ENCODE measurements at places on chromosomes 4 and X. TPM values are rescaled to one million over a fixed set of nuclear protein-coding genes. Genes with fewer than 3 reads are reported as not detected.
A peak's percentile ranks its signal among the peaks of the same experiment; 100 is the strongest.

- no peak for DNase-seq
Measured at GRCh38 chrX:150913511-150913910, 15.0 kb upstream of the CD99L2 start.

DNA sequence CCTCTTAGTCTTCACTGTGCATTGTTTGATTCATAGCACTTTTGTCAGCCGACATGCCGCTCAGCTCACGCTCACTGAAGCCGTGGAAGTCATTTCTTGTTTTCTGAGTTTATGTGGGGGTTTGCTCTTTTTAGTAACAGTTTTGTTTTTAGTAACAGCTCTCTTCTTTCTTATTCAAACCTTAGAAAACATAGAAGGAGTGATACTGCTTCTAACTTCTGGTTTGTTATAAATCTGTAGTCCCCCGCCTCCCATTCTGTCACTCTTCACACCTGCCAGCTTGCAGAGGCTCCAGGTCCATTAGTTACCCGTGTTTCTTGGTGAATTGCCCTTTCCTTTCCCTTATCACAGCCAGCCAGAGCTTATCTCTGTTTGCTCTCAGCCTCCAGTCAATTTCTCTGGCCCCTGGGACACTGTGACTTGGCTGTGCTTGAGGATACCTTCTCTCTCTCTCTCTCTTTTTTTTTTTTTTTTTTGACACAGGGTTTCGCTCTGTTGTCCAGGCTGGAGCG, 50.5 kb downstream of the GRK4 start:
- DNase-seq, result no peak

GRCh38 chr4:155946486-155946885, 7.2 kb downstream of the CTSO start:
- no peak for DNase-seq

DNA sequence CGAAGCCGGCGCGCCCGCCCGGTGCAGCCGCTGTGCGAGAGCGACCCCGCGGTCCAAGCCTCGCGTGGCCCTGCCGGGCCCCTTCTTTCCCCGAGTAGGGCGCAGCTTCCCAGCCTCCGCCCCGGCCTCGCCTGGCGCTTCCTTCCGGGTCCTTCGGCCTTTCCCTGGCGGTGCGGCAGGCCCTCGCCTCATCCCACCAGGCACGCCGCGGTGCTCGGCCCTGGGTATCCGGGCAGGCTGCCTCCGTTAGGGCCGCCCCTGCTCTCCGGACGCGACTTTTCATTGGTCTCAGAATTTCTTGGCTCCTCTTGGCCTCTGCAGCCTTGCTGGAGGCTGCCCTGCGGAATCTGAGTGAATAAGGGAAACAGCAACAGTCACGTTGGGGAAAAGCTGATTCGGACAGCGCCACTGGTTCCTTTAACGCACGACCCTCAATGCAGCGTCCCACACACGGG, 429 bp downstream of the UVSSA start:
- DNase-seq, result peak; percentile 63

The NUP62CL gene
- total RNA-seq, result 18.0 TPM

The TMEM47 gene
- 99.6 TPM for total RNA-seq

The TRIM61 gene
- total RNA-seq, result 0.45 TPM

DNA sequence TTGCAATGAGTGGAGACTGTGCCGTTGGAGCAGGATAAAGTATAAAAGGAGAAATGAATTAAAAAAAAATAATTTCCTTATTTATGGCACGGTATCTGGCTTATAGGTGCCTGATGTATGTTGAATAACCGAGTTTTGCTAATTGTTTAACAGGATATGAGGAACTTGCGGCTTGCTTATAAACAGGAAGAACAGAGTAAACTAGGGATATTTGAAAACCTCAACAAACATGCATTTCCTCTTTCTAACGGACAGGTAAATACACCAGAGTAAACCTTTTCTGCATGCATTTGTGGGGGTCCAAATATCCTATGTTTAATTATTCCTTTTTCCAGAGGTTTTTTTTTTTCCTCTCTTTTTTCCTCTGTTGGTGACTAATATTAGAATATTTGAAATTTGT, 36.8 kb downstream of the MTMR1 start:
- no peak for DNase-seq

DNA sequence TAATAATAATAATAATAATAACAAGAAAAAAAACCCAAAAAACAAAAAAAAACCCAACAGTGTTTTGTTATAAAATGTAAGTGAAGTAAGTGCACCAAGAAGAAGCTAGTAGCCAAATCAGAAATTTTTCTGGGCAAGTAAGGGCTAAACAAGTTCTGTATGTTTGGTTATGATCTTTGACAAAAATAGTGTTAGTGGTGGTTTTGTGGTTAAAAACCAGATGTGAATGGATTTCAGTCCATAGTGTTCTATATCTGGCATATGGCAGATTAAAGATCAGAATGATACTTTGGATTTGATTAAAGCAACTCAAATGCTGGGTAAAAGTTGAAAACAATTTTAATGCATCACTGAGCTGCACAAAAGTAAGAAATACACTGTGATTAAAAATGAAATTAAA, 116.5 kb upstream of the NDST4 start:
- no peak for DNase-seq

GRCh38 chr4:116499-116898, 7.8 kb upstream of the ZNF718 start:
- no peak for DNase-seq

The KLKB1 gene
- total RNA-seq, result 2.9 TPM

GRCh38 chrX:45518552-45518951, 317.9 kb upstream of the DIPK2B start:
- DNase-seq, result no peak

- DNase-seq, result no peak
Measured at GRCh38 chr4:101199507-101200285, 147.6 kb downstream of the PPP3CA start.

- DNase-seq, result no peak
Measured at GRCh38 chrX:122868631-122869030, 315.4 kb upstream of the GRIA3 start.

DNA sequence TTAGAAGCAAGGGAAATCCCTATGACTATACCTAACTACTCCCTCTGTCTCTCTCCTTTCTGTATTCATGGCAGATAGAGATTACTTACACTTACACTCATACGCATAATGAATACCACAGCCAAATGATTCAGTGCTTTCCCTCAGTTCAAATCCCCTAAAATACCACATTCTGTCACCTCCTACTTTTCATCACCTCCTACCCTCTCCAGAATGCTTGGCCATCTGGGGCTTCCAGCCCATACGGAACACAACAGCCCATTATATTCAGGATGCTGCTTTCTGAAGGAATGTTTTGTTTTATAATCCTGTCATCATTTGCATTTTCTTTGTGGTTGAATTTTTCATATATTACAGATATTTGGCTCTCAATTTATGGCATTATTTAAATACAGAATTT, 361.6 kb downstream of the GRIA2 start:
- DNase-seq, result no peak

The SMIM10 gene
- total RNA-seq, result 1.8 TPM

DNA sequence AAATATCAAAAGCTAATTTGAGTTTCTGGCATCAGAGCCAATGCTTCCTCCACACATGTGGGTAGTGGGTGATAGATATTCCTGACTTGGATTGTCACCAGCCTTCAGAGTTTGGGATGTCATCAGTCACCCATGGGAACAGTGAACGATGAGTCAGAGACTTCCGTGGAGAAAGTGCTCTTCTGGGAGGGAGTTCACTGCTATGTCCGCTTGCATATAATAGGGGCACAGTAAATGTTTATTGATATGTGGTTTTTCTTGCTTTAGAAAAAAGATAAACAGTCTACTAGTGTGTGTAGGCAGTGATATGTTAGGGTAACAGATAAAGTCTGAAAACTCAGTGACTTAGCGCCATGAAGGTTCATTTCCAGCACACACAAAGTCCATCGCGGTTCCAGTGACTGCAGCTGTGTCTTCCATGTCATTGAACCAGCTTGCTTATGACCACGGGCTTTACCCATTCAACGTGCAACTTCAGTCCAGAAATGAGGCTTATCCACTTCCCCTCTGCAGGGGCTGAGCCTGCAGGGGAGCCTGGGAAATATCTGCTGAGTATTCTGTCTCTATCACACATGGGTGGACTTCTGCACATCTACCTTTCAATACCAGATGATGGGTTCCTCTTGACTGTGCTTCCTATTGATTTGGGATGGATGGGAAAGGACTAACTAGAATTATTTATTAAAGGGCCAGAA, 87.7 kb upstream of the WWC2 start:
- DNase-seq, result no peak

DNA sequence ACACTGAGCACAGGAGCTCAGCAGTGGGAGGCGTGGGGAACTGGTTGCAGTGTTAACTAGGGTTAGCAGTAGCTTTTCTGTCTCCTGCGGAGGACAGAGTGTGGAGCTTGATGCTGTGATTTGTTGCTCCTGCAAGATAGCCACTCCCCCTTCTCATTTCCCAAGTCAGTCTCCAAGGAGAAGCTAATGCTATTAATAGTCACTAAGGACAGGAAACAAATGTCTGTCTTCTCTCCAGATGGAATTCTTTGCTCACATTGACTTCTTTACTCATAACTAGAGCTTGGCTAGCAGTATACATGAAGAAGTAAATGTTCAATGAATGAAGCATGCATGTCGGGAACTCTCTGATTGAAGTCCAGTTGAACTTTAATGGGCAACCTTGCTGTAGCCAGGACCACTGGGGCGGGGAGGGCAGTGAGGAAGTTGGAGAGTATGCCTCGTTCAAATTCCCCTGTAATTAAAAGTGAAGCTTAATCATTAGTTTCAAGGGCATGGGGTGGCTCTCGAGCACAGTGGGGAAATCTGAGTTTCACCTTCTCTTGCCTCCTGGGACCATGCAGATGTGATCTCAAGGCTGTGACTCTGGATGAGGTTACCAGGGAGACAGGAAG, 156.6 kb upstream of the SCML1 start:
- DNase-seq, result no peak

GRCh38 chr4:185730849-185731608, 81.0 kb downstream of the SORBS2 start:
- DNase-seq, result no peak

The TRPC5OS gene
- not detected for total RNA-seq

The GTPBP6 gene
- total RNA-seq, result 32.9 TPM

DNA sequence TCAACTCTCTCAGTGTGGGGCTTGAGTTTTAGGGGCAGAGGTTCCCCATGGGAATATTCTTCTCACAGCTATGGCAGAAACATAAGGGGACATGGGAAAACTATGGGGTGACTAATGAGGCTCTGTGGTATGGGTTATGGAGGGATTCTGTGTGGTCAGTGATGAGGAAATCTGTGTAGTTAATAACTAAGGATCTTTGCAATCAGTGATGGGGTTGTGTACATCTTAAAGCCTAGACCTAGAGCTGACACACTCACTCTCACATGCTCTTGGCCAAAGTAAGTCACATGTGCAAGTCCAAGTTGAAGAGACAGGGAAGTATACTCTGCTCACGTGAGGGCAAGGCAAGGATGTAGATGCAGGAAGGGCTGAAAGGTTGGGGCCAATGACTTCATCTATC, 86.4 kb upstream of the UXT start:
- no peak for DNase-seq

DNA sequence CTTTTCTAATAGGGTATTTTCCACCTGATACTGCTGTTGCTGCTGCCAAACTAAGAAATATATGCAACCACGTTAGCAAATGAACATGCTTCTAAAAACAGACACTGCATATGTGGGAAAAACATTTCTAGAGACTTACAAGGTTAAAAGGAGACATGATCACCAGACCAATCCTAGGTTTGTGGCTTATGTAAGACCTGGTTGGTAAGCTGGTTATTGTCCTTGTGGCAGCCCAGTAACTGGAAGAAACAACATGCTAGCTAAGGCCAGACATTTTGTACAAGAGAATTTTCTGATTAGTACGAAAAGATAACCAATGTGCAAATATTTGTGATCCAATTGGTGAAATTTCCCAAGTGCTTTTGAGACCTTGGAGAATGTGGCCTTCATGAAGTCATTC, 112.0 kb downstream of the AFF2 start:
- no peak for DNase-seq

The F8A2 gene
- total RNA-seq, result not detected

- DNase-seq, result peak; percentile 30
Measured at GRCh38 chr4:169098532-169098931, 88.5 kb upstream of the CBR4 start.

- DNase-seq, result no peak
Measured at GRCh38 chr4:48472794-48473193, 10.3 kb upstream of the SLC10A4 start.

GRCh38 chr4:53161051-53161786, 204.6 kb downstream of the SCFD2 start:
- no peak for DNase-seq

DNA sequence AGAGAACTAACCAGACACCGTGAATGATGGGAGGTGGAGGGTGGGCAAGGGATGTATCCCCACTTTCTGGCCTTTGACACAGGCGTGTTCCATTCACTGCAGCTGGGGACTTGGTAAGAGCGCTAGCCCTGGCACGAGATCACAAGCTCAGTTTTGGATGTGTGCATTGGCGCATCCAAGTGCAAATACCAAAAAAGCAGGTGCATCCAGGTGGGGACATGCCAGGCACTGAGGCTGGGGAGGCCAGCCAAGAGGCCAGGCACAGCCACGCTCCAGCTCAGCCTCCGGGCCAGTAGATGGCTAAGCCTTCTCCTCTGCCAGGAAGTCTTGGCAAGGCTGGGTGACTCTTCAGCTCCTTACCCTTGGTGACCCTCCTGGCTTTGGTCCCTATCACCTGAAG, 4.4 kb upstream of the ZFP92 start:
- DNase-seq, result no peak

- no peak for DNase-seq
Measured at GRCh38 chr4:67465032-67465762, 80.1 kb downstream of the CENPC start.

- peak; percentile 26 for DNase-seq
Measured at GRCh38 chrX:47854474-47854873, 17.8 kb downstream of the ZNF81 start.

DNA sequence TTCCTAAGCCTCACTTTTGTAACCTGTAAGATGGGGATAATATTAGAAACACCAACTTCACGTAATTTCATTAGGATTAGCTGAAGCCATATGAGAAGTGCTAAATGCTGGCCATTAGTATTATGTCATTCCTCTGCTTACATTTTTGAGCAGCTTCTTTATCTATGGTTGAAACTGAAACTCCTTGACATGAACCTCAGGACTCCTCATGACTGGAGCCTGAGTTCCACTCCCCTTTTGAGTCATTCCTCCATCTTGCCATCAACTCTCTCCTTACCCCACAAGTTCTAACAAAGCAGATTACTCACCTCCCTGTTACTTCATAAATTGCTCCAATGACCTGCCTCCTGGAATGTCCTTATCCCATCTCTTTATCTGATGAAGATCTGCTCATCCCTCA, 123.2 kb upstream of the KCNIP4 start:
- DNase-seq, result no peak

DNA sequence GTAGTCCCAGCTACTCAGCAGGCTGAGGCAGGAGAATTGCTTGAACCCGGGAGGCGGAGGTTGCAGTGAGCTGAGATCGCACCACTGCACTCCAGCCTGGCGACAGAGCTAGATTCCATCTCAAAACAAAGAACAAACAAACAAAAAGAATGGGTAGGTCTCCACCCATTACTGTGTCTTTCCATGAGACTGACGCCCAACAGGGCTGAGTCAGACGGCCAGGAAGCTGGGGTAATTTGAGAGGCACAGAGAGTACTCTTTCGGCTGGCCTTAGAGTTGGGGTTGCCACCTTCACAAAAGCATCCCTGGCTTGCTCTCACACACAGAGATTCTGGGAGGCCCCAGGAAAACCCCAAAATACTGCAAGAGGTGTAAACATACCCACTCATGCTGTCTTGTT, 72.0 kb upstream of the DHRSX start:
- no peak for DNase-seq

GRCh38 chr4:123073650-123074049, 151.3 kb upstream of the NUDT6 start:
- no peak for DNase-seq

GRCh38 chr4:139633661-139634060, 32.0 kb upstream of the MGST2 start:
- peak; percentile 21 for DNase-seq

The SLC2A9 gene
- total RNA-seq, result 1.8 TPM

Data from Calu3 (cell line).